Astrocyte (in vitro differentiated cells and primary cell): ENCODE measurements at places on chromosomes 2 and 18.

GRCh38 chr2:2575870-2576386 is 244.9 kb upstream of the MYT1L start:
- no peak for DNase-seq

DNA sequence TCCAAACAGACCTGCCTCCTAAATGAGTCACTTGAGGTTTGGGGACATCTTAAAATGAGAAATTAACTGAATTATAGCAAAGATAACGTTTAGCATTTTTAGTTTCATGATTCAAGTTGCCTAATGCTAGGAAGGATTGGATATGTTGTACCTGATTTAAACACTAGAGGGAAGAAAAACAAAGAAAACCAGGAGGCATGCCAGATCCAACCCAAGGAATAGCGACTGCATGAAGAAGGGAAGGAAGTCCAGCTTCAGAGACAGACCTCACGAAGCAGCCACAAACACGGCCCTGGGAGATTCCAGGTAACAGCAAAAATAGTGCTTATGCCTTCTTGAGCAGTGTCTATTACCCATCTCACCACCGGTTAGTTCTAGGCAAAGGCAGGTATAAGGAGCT is 499.9 kb upstream of the SPHKAP start:
- peak; percentile 40 for DNase-seq

GRCh38 chr2:10913501-10914271 is 2.0 kb downstream of the KCNF1 start:
- no peak for DNase-seq

DNA sequence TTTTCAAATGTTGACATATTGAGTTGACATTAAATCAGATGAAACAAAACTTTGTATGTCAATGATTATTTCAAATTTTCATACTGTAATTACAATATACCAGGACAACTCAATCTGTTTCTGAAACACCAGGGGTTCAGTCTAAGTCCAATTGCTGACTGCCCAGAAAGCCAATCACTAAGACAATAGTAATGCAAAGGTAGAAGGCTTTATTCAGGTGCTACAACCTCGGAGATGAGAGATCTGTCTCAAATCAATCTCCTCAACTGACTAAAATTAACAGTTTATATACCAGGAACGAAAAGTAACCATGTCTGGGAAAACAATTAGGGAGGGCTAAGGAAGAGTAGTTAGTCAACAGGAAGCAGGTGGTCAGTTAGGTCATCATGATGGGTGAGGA is 1400.4 kb downstream of the SUCLG1 start:
- no peak for DNase-seq
